ENCODE measurements at places on chromosomes 16 and 17.

GRCh38 chr17:67218385-67218950 lies 26.5 kb downstream of the HELZ start:
- no peak for DNase-seq

- no peak for DNase-seq
These were observed 169.1 kb upstream of the NLRP1 start for GRCh38 chr17:5753421-5753820.

DNA sequence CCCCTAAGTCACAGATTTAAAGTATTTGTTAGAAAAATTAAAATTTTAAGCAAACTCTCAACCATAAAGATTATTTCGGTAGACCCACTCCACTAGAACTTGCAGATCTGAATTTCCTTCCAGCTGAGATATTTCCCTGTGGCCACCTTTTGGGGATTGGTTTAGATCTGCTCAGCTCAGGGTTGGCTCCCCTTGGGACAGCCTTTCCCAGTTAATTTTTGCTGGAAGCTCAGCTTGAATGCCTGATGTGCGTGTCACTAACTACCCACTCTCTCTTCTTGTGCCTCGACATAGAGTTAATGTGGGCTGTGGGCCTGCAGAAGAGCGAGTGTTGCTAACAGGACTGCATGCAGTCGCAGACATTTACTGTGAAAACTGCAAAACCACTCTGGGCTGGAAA lies 57.6 kb downstream of the YPEL2 start:
- no peak for DNase-seq

DNA sequence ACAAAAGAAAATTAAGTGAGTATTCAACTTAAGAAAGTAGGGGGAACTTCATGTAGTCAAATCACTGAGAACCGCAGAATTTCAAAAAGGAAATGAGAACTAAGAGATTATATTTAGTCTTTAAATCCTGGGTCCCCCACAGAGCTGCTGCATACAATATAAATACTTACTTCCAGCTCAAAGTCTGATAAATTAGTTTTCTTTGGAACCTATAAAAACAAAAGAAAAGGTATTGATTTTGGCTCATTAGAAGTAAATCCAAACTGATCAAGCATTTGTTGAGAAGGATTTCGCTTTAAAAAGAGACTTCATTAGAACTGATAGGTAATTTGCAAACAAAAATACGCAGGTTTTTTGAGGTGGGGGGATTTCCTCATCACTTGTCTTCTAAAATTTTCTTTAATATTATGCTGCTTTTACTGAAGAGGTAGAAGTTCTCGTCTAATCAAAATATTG lies 21.9 kb downstream of the PARN start:
- DNase-seq: no peak

GRCh38 chr17:43040655-43041054 lies 15.6 kb downstream of the RND2 start:
- DNase-seq: no peak

DNA sequence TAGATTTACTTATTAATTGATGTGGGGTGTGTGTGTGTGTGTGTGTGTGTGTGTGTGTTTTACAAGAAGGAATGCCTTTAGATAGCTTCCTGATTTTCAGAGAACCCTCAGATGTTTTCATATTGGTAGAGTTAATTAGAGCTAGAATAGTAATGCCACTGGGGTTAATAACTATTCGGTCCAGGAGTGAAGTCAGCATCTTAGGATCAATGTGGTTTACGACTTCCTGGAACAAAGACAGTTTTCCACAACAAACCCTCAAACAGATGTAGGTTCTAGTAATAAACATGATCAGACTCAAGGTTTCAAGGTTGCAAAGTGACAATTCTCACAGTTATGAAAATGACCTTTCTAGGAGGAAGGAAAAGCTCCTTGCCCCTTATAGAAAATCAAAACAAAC lies 12.2 kb upstream of the SLC52A1 start:
- DNase-seq: no peak

DNA sequence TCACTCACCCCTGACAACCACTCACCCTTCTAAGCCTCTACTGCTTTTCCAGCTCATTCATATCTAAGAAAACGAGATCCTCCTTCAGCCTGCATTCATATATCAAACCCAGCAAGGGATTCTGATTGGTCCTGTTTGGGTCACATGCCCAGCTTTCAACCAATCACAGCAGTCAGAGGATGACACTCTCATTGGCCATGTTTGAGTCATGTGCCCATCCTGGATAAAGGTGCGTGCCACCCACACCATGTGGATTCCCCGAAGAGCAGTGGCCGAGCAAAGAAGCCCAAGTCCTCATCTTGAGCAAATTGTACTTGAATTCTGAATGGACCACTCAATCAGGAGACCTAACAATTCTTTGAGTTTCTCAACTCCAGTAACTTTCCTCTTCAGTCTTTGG lies 45.0 kb downstream of the SCNN1G start:
- DNase-seq: no peak

DNA sequence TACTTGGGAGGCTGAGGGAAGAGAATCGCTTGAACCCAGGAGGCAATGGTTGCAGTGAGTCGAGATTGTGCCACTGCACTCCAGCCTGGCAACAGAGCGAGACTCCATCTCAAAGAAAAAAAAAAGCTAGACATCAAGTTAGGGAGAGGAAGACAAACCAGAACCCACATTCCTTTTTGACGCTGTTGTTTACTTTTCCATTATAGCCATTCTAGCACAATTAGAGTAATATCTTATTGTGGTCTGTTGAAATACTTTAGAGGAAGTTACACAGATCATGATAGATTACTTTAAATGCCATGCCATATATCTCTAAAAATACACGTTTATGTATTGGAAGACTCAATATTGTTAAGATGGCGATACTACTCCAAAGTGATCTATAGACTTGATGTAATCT lies 16.5 kb upstream of the ABCC1 start:
- DNase-seq: no peak

GRCh38 chr17:27338536-27338985 lies 44.6 kb downstream of the WSB1 start:
- no peak for DNase-seq

- peak; percentile 80 for DNase-seq
These were observed at the start of gene GPS2 for GRCh38 chr17:7314719-7315569. TSS of gene GPS2 (minus strand) at chr17:7315360. CDS start at chr17:7315052, 308 bp downstream.

DNA sequence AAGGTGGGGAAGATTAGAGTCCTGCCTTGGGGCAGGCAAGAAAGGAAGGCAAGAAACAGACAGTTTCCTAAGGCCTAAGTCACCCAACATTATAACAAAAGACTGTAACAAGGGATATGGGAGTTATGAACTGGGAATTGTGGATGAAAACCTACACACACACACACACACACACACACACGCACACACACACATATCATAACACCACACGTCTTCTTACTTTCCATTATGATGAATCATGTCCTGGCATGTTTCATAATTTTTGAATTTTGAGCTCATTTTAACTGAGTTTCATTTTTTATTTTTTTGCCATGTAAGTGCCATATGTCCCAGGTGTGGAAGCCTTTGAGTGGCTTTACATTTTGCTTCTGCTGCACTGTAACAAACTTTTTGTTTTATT lies 29.9 kb downstream of the HS3ST2 start:
- no peak for DNase-seq

DNA sequence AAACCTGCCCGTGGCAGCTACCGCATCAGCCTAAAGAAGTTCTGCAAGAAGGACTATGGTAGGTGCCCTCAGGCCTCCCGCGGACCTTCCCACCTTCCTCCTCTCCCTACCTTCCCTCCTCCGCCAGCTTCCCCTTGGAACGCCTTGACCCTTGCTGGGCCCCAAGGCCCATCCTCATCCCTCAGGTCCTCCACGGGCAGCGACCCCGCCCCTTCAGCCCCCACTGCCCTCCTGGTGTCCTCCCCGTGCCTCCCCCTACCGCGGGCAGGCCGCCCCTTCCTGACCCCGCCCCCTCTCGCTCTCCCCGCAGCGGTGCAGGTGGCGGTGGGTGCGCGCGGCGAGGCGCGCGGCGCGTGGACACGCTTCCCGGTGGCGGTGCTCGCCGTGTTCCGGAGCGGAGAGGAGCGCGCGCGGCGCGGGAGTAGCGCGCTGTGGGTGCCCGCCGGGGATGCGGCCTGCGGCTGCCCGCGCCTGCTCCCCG lies 1.4 kb upstream of the TBC1D24 start:
- no peak for DNase-seq

DNA sequence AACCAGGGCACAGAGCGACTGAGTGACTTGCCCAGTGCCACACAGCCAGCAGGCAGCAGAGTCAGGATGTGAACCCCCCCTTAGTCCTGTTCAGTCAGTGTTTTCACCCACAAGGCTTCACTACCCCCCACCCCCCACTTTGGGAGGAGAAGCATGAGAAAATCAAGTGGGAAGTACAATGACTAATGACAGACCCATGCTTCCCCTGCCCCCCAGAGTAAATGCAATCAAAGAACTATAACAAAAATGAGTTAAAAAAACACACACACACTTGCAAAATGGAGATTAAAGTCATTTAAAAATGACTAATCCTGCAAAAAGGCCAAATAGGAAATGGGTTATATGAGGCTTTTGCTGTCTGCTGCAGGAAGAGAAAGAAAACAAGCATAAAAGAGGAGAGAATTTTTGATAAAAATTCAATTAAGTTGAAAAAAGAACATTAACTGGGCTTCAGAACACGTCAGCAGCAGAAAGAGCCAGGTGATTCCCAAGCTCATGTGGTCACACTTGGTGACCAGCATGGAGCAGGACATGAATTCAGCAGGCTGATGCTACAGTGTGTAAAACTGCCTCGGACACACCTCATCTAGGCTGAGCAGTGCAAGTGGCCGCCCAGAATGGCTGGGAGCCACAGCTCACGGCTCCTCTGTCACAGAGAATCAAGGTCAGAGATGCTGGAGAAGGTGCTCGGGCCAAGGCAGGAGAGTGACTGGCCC lies 212.3 kb downstream of the ZNF423 start:
- DNase-seq: no peak

DNA sequence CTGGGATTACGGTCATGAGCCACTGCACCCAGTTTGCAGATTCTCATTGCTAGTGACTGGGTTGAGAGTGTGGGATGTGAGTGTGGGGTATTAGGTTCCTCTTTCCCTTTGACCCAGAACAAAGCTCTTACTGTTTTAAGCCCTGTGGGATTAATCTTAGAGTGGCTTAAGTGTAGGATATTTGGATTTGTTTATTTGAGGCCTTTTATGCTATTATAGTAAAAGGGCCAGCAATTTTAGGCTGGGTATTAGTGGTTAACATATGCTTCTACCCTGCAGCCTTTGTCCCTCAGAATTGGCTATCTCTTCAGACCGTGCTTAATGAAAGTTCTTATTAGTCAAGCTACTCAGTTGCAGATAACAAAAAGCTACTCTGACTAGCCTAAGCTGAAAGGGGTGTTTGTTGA lies 3.2 kb downstream of the SGF29 start:
- DNase-seq: no peak

- no peak for DNase-seq
These were observed 656 bp downstream of the VMO1 start for GRCh38 chr17:4785311-4786105.

- DNase-seq: no peak
These were observed 772 bp upstream of the SAMD14 start for GRCh38 chr17:50130559-50131305.

- DNase-seq: no peak
These were observed 47.5 kb upstream of the CCL2 start for GRCh38 chr17:34207572-34207971.

DNA sequence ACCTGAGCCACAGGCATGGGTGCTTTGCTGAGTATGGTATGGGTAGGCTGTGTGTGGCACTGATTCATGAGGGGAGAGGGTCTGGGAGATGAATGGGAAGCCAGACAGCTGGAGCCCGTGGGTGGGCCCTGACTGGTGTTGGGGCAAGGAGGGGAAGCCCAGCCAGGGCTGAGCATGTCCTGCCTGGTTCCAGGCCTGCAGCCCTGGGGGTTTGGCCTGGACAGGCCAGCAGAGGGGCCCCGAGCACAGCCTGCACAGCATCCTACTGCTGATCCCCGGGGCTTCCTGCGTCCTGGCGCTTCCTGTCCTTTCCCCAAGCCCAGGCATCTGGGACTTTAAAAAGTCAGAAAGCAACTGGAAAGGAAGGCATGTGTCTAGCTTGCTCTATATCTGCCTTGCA lies 4.6 kb upstream of the MVD start:
- no peak for DNase-seq

- DNase-seq: no peak
These were observed 46.3 kb downstream of the TANGO6 start for GRCh38 chr16:68889508-68890150.

GRCh38 chr16:56163938-56164337 lies 27.4 kb upstream of the GNAO1 start:
- DNase-seq: no peak

DNA sequence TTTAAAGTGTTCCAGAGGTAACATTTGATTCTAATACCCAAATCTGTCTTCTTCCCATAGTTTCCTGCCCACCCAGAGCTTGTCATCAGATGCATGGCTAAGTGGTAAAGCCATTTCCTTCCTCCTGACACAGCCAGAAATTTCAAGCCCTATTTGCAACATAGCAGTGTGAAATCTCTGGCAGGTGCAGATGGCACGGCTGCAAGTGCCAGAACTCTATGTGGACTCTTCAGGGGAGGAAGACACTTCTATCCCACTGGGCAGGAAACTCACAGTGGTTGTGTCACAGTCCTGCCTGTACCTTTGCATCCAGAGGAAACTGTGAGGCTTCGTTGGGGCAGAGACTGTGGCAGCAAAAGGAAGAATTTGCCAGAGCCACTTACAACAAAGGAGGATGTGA lies 13.2 kb downstream of the DYNLRB2 start:
- DNase-seq: peak; percentile 47

DNA sequence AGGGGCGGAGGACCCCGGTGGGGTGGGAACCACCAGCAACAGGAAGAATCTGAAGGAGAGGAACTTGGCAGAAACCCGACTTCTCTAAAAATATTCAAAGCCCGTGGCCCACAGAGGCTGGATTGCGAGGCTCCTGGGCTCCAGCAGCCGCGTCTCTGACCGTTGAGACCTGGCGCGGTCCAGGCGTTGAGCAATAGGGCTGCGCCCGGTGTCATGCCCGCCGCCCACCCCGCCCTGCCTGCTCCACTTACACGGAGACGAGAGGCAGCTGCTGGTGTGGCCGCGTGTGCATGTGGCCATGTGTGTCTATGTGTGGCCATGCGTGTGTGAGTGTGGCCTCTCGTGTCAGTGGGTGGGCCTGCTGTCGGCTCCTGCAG lies 83.6 kb downstream of the IRF8 start:
- DNase-seq: peak; percentile 44

DNA sequence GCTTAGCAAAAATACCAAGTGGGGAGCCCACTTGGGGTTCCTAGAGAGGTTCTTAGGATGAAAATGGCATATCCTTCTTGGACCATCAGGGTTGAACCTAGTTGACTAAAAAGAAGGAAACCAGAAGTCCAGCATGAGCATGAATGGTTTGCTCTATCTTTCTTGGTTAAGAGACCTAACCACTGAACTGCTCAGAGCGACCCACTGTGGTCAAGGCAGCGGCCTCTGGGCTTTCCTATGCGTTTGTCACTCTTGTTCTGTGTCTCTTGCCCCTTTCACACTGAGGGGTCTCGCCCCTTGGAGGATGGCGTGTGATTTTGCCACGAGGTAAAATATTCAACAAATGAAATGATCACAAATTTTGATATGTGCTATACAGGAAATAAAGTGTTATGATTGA lies 526 bp upstream of the BORCS6 start:
- no peak for DNase-seq

GRCh38 chr17:7043497-7044198 lies at the start of gene SLC16A11:
TSS of gene SLC16A11 (minus strand) at chr17:7044092. CDS start at chr17:7043513, 579 bp downstream.
- DNase-seq: no peak

GRCh38 chr16:17543073-17543472 lies 72.3 kb upstream of the XYLT1 start:
- no peak for DNase-seq
